ENCODE measurements at places on chromosomes 6 and 20.

GRCh38 chr6:86477500-86478148, 459.7 kb upstream of the HTR1E start:
- DNase-seq = no peak

DNA sequence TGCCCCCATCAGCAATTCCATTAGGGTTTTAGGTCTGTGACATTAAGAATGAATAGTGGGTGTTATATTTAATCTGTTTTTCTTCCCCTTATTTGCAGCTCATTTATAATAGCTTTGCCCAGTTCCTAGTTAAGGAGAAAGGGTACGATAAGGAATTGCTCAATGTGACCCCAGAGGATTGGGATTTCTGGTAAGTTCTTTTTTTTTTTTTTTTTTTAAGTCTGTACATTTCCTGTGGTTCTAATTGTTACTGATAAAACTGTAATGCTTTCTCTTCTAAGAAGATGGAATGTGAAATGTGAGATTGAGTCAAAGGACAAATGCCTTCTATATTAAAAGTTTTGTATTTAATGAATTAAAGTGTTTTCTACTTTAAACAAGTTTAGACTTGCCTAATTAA, 5.5 kb downstream of the NT5DC1 start:
- no peak for DNase-seq

DNA sequence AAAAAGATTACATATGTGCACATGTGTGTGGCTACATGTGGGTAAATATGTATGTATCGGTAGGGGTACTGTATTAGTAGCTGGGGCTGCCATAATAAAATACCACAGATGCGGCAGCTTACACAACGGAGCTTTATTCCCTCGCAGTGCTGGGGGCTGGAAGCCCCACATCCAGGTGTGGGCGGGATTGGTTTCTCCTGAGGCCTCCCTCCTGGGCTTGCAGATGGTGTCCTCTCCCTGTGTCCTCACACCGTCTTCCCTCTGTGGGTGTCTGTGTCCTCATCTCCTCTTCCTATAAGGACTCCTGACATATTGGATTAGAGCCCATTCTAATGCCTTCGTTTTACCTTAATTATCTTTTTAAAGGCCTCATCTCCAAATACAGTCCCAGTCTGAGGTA, 97.7 kb downstream of the LY86 start:
- DNase-seq = no peak

DNA sequence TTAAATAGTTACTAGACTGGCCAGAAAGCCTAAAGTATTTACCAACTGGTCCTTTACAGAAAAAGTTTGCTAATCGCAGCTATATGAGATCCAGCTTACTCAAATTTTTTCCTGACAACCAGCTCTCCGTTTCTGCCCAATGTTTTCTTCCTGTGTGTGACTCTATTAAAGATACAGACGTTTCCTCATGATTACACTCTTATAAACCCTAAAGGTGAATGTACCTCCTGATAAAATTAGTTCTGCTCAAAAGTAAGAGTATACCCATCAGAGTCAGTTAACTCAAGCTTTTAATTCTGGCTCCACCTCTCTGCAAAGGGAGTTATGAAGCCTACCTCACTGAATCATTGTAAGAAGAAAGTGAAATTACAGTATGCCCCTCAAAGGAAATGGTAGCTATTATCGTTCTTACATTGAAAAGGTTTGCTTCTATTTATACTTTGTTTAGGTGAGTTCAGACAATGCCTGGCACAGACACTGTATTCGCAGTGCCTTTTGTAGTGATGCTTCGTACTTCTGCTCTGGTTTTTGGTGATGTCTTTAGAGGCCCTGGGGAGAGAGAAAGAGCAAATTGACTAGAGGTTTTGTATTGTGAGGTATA, 10.2 kb upstream of the MROH8 start:
- no peak for DNase-seq

DNA sequence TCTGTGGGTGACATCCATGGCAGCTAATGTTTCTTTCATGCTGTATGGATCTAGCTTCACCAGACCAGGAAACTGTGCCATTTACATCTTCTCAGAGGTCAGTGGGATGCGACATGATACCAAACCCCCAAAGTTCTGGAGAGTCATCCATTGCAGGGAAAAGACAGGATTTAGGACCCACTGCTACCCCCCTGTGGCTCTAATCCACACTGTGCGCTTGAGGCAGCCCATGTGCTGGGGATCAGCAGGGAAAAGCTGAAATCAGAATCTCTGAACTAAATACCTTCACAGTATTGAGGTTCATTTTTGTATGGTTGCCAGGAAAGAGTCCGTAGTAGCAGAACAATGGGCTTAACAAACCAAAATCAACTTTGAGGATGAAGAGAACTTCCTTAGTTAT, 164.4 kb downstream of the TMEM242 start:
- DNase-seq = no peak

GRCh38 chr6:120826253-120826652, 508.0 kb downstream of the TBC1D32 start:
- no peak for DNase-seq

DNA sequence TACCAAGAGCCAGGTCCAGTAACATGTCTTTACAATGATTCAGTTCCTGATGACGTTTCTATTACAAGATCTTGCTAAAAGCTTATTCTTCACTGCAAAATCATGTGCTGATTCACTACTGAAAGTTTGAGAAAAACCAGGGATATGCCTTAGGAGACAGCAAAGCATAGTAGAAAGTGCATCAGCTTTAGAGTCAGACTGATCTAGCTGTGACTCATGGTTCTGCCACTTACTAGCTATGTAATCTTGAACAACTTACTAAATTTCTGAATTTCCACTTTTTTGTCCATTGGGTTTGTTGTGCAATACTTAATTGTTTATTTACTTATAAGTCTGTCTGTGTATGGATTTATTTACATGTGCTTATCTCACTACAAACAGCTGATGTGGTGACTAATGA, 198.5 kb upstream of the RSPO3 start:
- no peak for DNase-seq

- DNase-seq = no peak
Observed at GRCh38 chr6:25685896-25686295, 33.9 kb downstream of the SCGN start.

GRCh38 chr6:168035098-168035660, 37.7 kb downstream of the KIF25 start:
- DNase-seq = no peak

GRCh38 chr6:157456524-157456829, 75.5 kb downstream of the ZDHHC14 start:
- DNase-seq = no peak

GRCh38 chr20:24382331-24382730, 87.1 kb upstream of the SYNDIG1 start:
- no peak for DNase-seq

DNA sequence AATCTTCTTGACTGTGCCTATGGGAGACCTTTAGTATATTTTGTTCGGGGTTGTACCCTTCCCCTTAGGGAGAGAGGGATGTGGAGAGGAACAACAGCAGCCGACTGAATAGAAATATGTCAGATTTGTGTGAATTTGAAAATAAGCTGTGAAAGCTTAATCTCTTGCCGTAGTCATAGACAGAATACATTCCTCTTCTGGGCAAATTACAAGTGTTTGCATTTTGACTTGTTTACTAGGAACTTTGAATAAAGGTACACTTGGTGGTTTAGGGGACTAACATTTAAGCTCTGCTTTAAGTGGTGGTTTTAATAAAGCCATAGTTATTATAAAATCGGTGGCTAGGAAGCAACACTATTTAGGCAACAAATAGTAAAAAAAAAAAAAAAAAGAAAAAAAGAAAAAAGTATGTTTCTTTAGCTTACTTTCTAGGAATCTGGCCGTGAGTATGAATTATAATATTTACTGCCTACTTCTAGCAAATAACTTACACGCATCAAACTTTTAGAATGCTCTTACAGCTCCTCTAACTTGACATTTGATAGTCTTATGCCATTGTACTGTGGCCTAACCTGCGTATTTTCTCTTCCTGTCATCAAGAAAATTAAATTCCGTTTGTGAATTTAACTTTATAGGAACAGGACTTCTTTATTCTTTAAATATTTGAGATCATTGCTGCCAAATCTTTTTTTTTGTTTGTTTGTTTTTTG, 65.1 kb downstream of the ZBTB2 start:
- no peak for DNase-seq

DNA sequence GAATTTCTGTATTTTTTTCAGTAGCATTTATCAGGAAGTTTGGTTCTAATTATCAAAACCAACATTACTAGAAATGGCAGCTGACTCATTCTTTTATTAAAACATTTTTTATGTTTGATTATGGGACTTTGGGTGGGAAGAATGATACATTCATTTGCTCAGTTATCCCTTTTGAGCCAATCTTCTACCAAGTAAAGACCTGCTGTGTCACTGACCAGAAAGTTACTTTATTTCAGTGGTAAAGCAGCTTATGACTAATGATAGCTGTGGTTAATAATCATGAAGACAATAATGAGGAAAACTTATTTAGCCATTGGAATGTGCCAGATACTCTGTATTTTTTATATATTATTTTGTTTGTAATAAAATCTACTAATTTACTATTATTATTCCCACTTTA, 142.3 kb downstream of the FARS2 start:
- no peak for DNase-seq
